K562 (cell line): ENCODE measurements at places on chromosomes 7 and 10. TPM values are rescaled to one million over a fixed set of nuclear protein-coding genes. Genes with fewer than 3 reads are reported as not detected.

DNA sequence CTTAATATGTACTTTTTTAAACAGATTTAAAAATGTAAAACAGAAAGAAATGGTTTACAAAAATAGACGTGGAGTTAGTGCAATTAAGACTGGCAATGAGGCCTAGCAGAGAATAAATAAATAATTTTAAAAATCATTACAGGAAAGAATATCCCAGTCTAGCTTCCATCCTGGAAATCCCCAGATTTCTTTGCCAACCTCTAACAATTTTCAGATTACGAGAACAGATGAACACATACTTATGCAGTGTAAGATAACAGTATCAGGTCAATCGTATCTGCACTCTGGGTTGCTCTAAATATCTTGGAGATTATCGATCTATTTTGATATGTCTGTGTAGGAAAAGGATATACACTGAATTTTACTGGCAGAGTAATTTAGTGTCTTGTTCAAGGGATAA lies 210.5 kb downstream of the SEMA3A start:
- no peaks in the 10 kb centered on the region for H3K36me3 ChIP-seq
- no peak for DNase-seq
- no peak overlapping the region for H3K27ac ChIP-seq
- H3K27me3 ChIP-seq = no peaks in the 10 kb centered on the region

DNA sequence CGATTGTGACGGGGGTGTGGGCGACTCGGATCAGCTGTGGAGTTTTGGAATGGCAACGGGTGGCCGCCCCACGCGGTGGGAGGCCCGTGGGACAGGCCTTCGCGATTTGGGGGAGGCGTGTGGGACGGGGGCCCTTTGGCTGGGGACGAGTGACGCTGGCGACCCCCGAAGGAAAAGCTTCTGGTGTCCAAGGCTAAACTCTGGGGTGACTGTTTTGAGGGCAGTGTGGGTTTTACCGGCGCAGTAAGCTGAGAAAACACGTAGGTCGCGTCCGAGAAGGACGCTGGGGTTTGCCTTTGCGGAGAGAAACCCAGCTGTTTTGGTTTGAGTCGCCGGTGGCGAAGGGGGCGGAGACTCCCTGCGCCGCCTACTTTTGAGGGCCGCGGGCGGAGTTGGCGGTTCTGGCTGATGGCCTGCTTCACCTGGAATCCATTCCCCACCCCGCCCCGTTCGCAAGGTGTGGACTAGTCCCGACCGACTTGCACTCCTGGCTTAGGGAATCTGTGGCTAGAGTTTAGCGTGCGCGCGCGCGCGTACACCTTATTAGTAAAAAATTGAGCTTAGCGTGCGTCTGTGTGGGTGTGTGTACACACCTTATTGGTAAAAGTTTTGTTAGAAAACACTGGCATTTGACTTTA lies 606 bp downstream of the TAX1BP1 start:
- peak overlapping the region; percentile 93 for H3K27ac ChIP-seq
- peaks cover 11% of the 10 kb centered on the region for H3K4me1 ChIP-seq
- no peaks in the 10 kb centered on the region for H3K36me3 ChIP-seq
- peak; percentile 77 for DNase-seq
- H3K27me3 ChIP-seq = no peaks in the 10 kb centered on the region

DNA sequence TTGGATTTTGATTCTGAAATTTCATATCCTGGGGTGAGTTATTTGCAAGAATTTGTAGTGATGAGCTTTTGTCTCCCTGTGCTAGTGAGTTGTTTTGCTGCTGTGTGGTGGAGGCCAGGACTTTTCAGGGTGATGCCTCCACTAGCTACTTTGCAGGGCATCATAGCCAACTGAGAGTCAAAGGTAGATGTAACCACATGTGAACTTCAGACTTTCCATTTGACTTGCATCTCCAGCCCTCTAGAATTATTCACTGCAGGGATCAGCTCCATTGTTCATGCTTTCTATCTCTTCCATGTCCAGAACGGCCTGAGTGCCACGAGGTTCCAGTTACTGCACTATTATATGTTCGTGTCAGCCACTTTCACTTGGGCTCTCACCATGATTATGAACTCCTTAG lies 534.3 kb downstream of the GRM8 start:
- H3K4me1 ChIP-seq = no peaks in the 10 kb centered on the region
- no peak overlapping the region for H3K27ac ChIP-seq
- no peak for DNase-seq
- H3K27me3 ChIP-seq = no peaks in the 10 kb centered on the region; the same call in 2 of the 3 replicates
- no peaks in the 10 kb centered on the region for H3K36me3 ChIP-seq

DNA sequence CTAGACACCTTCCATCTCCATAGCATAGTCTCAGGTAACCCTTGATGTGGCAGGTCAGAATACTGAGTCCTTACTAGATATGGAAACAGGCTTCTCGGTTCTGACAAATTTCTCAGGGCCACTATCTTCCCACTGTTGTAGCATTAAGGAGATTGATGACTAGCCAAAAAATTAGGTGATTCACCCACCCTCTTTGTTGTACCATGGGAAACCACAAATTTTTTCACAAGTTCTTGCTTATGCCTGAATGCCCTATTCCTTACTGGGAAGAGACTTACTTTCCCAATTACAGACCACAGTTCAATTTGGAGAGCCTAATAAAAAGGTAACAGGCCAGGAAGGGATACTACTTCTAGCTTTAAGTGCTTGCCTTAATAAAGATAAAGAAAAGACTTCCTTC lies 948.8 kb downstream of the GRM8 start:
- H3K4me3 ChIP-seq = no peak overlapping the region
- H3K36me3 ChIP-seq = no peaks in the 10 kb centered on the region
- no peak for DNase-seq
- no peaks in the 10 kb centered on the region for H3K27me3 ChIP-seq

DNA sequence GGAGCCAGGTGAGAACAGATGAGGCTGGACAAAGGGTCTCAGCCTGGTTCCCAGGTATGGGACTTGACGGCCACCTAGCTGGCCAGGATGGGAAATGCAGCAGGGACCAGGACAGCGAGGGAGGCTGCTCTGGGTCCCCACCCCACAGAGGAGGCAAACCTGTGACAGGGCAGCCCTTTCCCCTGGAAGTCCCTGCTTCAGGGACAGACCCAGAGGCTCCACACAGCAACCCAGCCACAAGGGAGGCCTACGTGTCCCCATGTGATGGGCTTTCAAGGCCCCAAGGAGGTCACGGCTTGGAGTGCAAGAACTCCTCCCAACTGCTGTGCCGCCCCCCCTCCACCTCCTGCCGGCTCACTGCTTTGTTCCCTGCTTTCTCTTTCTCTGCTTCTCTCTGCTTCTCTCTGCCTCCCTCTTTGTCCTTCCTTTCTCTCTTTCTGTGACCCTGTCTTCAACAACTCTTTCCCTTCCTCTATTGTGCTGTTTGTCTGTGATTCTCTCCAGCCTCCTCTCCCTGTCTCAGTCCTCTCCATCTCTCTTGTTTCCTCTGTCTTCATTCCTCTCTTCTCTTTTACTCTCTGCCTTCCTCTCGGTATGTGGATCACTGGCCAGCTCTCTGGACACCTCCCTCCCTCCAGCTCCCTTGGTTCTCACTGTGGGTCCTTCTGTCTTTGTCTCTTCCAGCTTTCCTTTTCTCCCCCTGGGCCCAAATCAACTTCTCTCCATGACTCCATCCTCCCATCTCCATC lies 9.6 kb upstream of the EIF5AL1 start:
- H3K36me3 ChIP-seq = no peaks in the 10 kb centered on the region
- no peak overlapping the region for H3K4me3 ChIP-seq
- no peaks in the 10 kb centered on the region for H3K4me1 ChIP-seq
- peaks cover 22% of the 10 kb centered on the region for H3K27me3 ChIP-seq
- peak; percentile 55 for DNase-seq
- H3K27ac ChIP-seq = no peak overlapping the region

DNA sequence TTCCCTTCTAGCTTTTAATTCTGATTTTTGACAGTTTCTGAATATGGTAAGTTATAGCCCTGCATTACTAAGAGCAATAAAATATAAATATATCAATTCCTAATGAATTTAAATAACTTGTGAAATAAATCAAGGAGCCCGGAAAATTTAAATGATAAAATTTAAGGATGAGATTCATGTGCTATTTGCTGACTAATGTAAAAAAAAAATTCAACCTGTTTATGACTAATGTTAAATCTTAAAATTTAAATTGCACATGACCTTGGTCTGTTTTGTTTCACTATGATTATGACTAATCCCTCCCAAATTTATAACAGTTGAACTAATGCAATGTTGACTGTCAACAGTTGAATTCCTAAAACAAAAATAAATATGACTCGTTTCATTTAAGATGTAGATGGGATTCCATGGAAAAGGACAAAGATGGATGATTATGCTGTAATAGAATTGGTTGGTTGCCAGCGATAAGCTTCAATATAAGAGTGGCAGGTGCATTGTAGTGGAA lies 419.9 kb downstream of the NRG3 start:
- H3K4me1 ChIP-seq = no peaks in the 10 kb centered on the region
- DNase-seq = no peak
- no peak overlapping the region for H3K4me3 ChIP-seq
- H3K36me3 ChIP-seq = no peaks in the 10 kb centered on the region
- H3K27me3 ChIP-seq = no peaks in the 10 kb centered on the region

DNA sequence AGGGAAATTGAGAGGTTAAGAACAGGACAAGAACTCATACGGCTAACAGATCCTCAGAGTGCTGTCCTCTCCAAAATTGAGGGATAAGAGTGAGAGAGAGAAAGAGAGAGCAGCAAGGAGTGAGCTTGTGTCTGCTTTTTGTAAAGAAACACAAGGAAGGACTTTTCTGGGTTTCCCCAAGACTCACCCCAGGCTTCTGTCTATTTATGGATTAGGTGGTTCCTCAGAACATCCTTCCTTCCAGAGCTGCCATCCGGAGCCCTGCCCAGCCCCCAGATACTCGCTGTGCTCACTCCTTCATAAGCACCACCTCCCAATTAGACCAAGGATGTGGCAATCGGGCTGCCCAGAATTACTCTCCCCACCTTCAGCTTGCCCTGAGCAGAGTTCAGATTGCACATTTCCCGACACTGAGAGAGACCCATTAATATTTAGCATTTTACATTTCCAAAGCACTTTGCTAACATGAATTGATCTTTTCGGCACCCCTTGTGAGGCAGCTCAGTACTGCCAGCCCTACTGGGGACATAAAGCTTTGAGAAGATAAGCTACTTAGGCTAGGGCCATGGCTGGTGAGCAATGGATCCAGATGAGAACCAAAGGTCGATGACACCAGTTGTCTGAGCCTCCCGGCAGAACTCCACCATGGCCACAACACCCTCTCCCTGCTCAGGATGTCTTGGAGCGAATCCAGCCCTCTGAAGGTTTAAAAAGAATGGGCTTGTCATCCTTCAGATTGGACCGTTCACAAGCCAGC lies 19.2 kb upstream of the R3HCC1L start:
- peaks cover 11% of the 10 kb centered on the region for H3K27me3 ChIP-seq
- DNase-seq = no peak
- H3K27ac ChIP-seq = no peak overlapping the region

- peaks cover 25% of the 10 kb centered on the region; the same call in 1 of the 3 replicates for H3K36me3 ChIP-seq
- peaks cover 19% of the 10 kb centered on the region for H3K4me1 ChIP-seq
- H3K27ac ChIP-seq = peak overlapping the region; percentile 81
- peak overlapping the region; percentile 82 for H3K4me3 ChIP-seq
- peak; percentile 93 for DNase-seq
Observed at GRCh38 chr7:66591799-66592596, 36.7 kb upstream of the KCTD7 start.

DNA sequence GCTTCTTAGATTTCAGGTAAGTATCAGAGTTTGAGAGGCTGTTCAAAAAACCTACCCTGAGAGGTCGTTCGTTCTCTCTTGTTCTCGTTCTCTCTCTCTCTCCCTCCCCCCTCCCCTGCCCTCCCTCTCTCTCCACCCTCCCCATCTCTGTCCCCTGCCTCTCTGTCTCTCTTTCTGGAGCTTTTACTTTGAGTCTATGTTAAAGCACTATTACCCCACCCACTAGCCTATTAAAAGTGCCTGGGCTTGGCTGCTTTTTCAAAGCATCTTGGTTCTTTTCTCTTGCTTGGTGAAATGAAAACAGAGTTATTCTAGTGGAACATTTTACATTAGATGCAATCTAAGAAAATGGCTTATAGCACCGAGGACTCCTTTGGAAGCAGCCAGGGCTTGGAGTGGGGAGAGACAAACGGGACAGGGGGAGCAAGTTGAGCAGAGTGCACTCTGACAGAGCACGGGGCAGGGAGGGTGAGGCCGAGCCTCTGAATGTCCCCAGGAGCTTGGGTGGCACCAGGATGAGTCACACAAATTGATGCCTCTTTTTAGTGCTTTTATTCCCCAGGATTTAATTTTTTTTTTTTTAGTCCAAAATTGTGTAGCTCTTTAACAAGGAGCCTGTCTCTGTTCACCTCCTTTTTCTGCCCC lies 134.3 kb downstream of the CFAP58 start:
- no peaks in the 10 kb centered on the region for H3K4me1 ChIP-seq
- H3K27me3 ChIP-seq = no peaks in the 10 kb centered on the region; the same call in 2 of the 3 replicates
- H3K4me3 ChIP-seq = no peak overlapping the region
- H3K36me3 ChIP-seq = no peaks in the 10 kb centered on the region
- DNase-seq = no peak
- H3K27ac ChIP-seq = no peak overlapping the region

- peaks cover 6% of the 10 kb centered on the region; the same call in 1 of the 2 replicates for H3K4me1 ChIP-seq
- H3K27ac ChIP-seq = no peak overlapping the region
- H3K4me3 ChIP-seq = no peak overlapping the region
- DNase-seq = peak; percentile 56
Observed at GRCh38 chr10:46541017-46541661, 15.3 kb downstream of the GPRIN2 start.

DNA sequence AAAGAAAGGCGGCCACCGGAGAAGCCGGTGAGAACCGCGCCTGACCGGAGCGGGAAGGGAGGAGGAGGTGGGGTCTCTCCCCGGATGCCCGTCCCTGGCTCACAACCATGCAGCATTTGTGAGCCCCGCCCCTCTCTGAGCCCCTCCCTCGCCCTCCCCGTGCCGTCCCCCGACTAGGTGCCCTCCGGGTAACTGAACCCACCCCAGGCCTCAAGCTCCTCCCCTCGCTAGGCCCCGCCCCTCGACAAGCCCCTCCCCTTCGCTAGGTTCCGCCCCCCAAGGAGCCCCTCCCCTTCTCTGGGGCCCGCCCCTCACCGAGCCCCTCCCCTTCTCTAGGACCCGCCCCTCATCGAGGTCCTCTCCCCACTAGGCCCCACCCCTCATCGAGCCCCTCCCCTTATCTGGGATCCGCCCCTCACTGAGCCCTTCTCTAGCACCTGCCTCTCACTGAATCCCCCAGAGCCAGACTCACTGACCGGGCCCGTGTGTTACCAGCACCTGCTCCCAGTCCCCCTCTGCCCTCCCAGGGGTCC lies 42.2 kb upstream of the HSPB1 start:
- DNase-seq = peak; percentile 98
- H3K4me1 ChIP-seq = peaks cover 25% of the 10 kb centered on the region
- no peak overlapping the region for H3K27ac ChIP-seq
- no peaks in the 10 kb centered on the region for H3K36me3 ChIP-seq
- peaks cover 37% of the 10 kb centered on the region for H3K27me3 ChIP-seq

- H3K36me3 ChIP-seq = no peaks in the 10 kb centered on the region
- no peaks in the 10 kb centered on the region for H3K4me1 ChIP-seq
- H3K27ac ChIP-seq = no peak overlapping the region
- no peak overlapping the region for H3K4me3 ChIP-seq
- H3K27me3 ChIP-seq = no peaks in the 10 kb centered on the region
Observed at GRCh38 chr7:46153583-46153950, 232.5 kb upstream of the IGFBP3 start.

CYP2W1 gene
- not detected in 2 replicates for total RNA-seq
